D341Med (cell line): ENCODE measurements at places on chromosomes 3 and 15.

GRCh38 chr3:115638991-115639390 lies 15.7 kb downstream of the GAP43 start:
- no peak for DNase-seq

DNA sequence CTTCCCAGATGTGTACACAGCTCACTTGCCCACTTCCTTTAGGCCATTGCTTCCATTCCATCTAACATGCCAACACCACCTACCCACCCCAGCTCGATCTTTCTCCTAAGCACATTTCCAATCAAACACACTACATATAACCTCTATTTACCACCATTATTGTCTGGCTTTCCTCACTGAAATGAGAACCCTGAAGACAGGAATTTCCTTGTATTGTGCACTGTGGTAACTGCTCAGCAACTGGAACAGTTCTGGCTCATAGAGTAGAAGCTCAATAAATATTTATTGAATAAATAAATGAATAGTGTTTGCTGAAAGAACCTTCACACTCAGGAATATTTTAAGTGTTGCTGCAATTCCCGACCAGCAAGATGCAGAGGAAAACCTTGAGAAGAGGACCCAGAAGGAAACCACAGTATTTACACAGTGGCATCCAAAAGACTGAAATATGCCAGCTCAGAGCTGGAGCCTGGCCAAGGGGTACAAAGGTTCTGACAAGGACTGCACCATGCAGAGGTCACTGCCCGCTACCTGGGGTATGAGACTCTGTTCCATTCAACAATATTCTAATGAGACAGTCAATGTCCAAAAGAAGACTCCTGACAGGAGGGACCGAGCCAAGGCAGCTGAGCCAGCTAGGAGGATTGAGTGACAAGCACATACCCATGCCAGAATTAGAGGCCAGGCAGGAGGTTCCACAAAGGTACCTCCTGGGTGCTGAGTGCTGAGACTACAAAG lies 168.8 kb downstream of the NUP210 start:
- no peak for DNase-seq

GRCh38 chr3:135491491-135492205 lies 473.9 kb upstream of the PPP2R3A start:
- no peak for DNase-seq

DNA sequence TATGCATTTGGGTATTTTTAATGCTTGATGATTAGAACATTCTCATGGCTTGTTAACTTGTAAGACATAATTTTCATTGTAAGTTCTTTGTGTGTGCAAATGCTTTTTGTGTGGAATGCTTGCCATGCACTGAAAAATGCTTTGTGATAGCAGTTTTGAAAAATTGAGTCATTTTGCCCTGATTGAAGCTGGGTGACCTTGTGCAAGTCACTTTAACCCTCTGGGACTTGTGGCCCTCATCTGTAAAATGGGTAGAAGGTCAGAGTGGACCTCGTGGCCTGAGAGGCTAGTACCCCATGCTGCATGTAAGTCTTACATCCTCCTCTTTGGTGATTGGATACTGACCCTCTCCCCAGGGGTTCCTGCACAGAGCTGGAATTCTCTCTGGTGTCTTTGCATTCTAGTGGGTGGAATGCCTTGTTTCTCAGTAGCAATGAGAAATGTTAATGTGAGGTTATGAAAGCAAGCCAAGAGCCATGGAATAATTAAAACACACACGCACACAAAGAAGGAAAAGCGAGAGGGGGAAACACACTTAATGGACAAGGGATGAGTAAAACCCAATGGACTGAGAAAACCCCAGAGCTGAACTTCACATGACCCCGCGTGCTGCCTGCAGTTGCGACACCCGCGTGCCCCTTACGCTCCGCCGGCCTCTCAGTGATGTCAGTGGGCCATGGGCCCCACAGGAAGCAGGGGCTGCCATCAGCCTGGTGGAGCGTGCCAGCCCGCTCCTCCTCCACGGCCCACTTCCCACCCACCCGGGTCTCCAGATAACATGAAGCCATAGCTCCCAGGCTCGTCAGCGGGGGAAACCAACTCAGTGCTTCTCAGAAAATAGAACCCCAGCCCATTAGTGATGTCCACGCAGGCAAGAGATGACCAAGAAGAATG lies 44.0 kb downstream of the SMAD3 start:
- DNase-seq = no peak

DNA sequence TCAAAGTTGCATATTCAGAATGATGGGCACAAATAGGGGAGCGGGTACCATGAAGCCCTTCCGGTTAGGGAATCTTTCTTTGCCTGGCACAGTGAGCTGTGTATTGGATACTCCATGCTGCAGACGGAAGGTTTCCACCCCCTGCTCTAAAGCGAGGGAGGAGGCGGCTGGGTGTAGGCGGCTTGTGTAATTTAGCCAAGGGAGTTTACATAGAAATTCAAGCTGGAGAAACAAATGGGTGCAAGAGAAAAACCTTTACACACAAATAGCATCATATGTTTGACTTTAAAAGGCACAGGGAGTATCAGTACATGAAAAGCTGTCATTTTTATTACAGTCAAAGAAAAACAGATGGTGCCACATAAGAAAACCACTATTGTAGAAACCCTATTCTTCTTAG lies 59.3 kb upstream of the ADCY5 start:
- no peak for DNase-seq

- DNase-seq = no peak
Observed at GRCh38 chr15:39908186-39908585, 11.9 kb downstream of the GPR176 start.

GRCh38 chr15:62953496-62954045 lies 89.0 kb upstream of the TPM1 start:
- DNase-seq = no peak

DNA sequence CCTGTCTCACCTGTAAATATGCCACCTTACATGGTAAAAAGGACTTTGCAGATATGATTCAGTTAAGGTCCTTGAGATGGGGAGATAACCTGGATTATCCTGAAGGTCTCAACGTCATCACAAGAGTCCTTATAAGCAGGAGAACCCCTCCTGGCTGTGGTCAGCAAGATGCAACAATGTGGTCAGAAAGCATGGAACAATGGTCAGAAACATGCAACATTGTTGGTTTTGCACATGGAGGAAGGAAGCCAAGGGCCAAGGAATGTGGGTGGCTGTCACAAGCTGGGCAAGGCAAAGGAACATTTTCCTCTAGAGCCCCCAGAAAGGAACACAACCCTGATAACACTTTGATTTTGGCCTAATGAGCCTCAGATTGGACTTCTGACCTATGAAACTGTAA lies 9.4 kb upstream of the SUMF1 start:
- no peak for DNase-seq

DNA sequence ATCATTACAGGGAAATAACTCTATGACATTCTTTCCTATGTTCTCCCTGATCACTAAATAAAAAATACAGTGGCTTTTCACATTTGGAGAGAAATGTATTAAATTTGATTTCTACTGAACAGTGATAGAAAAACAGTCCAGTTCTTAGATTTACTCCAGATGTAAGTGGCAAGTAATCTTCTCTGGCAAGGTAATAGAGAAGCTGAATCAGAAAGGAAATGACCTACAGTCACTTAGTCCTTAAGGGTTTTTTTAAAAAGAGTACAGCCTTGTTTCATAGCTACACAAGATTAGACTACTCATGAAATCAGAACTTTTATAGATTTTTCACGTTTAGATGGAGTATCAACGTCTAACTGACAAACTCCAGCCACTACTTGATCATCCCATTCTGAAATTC lies 236.9 kb downstream of the CADPS start:
- DNase-seq = no peak

- DNase-seq = no peak
Observed at GRCh38 chr3:148723631-148724030, 25.9 kb downstream of the AGTR1 start.

DNA sequence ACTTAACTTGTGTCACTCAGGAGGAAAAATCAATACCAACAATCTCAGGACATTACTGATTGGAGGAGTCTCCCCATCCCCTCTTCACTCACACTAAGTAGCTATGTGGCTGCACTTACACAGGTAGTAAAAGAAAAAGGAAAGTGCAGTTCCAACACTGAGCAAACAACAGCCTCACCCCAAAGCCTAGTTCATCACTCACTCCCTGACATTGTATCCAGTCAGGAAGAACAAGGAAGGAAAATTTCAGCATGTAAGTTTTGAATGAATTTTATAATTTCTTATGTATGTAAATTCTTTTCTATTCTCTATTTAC lies 273.4 kb downstream of the IGSF11 start:
- no peak for DNase-seq

DNA sequence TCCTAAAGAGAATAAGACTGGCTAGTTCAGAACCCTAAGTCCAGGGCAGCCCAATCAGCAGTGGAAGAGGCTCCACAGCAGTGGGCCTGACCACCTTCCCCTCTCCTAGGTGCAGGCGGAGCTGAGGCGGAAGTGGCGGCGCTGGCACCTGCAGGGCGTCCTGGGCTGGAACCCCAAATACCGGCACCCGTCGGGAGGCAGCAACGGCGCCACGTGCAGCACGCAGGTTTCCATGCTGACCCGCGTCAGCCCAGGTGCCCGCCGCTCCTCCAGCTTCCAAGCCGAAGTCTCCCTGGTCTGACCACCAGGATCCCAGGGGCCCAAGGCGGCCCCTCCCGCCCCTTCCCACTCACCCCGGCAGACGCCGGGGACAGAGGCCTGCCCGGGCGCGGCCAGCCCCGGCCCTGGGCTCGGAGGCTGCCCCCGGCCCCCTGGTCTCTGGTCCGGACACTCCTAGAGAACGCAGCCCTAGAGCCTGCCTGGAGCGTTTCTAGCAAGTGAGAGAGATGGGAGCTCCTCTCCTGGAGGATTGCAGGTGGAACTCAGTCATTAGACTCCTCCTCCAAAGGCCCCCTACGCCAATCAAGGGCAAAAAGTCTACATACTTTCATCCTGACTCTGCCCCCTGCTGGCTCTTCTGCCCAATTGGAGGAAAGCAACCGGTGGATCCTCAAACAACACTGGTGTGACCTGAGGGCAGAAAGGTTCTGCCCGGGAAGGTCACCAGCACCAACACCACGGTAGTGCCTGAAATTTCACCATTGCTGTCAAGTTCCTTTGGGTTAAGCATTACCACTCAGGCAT lies 33.7 kb downstream of the VIPR1 start:
- DNase-seq = peak; percentile 51

DNA sequence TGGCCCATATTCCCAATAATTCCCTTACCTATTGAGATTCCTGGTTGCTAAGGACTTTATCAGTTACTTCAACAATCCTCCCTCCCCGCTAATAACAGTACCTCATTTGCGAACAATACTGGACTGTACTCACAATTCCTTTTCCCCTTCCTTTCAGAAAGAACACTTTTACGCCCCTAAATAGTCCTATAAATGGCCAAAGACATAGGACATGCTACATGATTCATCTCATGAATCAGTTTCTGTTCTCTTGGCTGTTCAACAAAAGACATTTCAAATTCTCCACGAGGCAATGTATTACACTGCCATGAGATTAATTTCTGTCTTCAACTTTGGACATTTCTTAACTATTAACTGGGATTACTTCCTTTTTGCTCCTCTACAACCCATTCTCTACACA lies 264.4 kb downstream of the TIGIT start:
- DNase-seq = no peak

GRCh38 chr3:23592961-23593931 lies 212.5 kb upstream of the UBE2E1 start:
- DNase-seq = no peak

GRCh38 chr3:42839616-42840015 lies 30.4 kb downstream of the ACKR2 start:
- DNase-seq = peak; percentile 77

DNA sequence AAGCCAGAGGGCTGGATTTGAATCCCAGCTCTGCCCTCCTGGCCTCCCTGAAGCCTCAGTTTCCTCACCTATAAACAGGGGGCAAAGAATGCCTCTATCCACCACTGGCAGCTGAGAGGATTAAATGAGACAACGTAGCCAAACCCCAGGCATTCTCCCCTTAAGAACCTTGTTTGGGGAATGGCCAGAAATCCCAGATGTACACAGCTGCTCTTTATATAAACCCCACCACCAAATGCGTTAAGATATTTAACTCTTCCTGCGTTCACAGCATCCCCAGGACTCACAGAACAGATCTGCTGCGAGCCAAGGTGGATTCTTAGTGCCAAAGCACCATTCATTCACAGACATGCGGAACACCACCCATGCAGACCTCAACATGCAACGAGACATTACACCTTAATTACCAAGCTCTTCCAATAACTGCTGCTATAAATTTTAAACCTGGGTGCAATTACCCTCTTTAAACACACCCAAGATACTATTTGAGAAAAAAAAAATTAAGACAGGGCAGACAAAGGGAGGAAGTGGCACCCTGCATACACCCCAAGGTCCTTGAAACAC lies 5.2 kb downstream of the TLE3 start:
- no peak for DNase-seq

- DNase-seq = no peak
Observed at GRCh38 chr3:57128826-57129667, 36.1 kb downstream of the IL17RD start.

- no peak for DNase-seq
Observed at GRCh38 chr3:194570235-194570634, 63.0 kb downstream of the TMEM44 start.
